ENCODE measurements at places on chromosomes 3 and 15.

- no peak for DNase-seq
These were observed 5.7 kb upstream of the APEH start for GRCh38 chr3:49668414-49668797.

- no peak for DNase-seq
These were observed 28.6 kb downstream of the DAPK2 start for GRCh38 chr15:64017591-64018163.

- DNase-seq: no peak
These were observed 24.7 kb downstream of the LYSMD4 start for GRCh38 chr15:99708563-99708962.

GRCh38 chr15:69725957-69726356, 273.3 kb downstream of the RPLP1 start:
- no peak for DNase-seq

DNA sequence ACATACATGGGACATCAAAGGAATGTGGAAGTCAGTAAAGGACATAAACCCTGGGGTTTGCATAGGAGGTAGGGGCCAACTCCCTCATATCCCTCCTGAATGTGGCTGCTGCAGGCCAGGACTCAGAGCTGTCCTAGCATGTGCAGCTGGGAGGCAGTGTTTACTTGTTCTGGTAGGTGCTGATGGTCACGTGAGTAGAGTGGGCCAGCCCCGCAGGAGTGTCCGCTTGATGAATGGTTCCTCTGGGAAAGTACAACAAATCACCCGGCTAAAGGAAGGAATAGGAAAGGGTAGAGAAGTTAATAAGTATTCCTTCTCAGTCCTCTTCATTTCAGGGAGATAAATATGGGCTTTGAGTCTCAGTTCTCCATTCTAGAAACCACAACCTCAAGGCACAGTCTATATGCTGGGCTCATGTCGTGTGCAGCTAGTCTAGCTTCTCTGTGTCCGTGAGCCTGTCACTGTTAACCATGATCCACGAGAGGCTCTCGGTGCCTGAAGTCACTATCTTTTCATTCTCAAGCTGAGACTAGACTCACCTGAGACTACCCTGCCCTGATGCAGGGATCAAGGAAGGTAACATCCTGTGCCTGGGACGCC, 17.9 kb downstream of the RIOX2 start:
- DNase-seq: no peak

DNA sequence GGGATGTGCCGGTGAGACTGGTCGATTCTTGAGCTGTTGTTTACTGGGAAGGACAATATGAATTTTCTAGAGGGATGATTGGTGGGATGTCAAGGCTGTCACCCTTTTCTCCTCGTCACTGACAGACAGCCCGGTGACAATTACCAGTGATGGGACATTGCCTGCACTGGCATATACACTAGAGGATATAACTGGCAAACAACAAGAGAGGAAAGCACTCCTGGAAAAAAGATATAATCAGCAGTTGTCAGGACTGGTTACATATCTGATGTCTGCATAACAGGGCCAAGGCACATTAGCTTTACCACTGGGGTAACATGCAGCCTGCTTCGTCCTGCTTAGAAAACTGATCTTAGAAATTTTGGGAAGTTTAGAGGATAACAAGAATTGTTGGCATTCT, 131.1 kb downstream of the ROBO2 start:
- no peak for DNase-seq

GRCh38 chr3:97948351-97949109, 23.7 kb downstream of the RIOX2 start:
- no peak for DNase-seq

DNA sequence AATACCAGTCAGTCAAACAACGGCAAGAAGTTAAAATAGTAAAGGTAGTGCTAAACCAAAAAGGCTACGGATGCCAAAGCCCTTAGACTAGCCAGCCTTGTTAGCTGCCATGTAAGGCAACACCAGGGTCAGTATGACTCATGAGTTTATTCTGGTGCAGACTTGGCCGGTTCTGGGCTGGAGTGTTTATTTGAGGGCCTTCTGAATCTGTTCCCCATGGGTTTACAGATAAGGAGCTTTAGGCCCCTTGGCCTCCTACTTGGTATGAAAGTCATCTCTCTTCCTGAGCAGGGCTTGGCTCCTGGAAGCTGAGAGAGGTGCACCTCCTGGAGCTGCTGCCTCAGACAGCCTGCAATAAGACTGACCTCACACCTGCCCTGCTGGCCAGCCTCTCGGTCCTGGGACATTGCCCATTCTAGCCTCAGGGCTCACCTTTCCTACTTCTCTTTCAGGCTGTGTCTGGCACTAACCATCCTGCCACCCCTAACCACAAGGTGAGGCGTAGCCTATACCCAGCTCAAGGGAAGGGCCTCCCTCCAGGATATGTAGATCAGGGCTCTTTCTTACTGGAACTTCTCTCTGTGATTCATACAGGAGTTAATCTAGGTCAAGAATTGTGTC, 10.4 kb upstream of the RTP1 start:
- DNase-seq: no peak

GRCh38 chr3:5006755-5007202, 27.5 kb downstream of the BHLHE40 start:
- peak; percentile 85 for DNase-seq

DNA sequence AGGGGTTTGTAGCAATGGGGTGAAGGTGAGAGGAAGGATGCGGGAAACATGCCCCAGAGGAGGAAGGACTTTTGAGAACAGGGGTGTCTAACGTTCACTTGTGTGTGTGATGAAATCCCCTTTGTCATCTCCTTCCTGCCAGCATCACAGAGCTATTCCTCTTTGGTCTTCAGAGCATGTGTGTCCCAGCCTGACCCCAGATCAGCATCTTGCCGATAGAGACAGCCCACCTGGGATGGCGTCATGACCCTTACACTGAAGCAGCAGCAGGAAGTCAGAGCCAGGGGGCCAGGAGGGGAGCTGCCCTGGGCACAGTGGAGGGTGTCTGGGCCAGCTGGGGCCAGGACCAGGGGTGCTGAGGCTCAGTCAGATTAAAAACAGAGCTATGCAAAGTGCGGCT, 29.9 kb upstream of the GRIP2 start:
- no peak for DNase-seq

DNA sequence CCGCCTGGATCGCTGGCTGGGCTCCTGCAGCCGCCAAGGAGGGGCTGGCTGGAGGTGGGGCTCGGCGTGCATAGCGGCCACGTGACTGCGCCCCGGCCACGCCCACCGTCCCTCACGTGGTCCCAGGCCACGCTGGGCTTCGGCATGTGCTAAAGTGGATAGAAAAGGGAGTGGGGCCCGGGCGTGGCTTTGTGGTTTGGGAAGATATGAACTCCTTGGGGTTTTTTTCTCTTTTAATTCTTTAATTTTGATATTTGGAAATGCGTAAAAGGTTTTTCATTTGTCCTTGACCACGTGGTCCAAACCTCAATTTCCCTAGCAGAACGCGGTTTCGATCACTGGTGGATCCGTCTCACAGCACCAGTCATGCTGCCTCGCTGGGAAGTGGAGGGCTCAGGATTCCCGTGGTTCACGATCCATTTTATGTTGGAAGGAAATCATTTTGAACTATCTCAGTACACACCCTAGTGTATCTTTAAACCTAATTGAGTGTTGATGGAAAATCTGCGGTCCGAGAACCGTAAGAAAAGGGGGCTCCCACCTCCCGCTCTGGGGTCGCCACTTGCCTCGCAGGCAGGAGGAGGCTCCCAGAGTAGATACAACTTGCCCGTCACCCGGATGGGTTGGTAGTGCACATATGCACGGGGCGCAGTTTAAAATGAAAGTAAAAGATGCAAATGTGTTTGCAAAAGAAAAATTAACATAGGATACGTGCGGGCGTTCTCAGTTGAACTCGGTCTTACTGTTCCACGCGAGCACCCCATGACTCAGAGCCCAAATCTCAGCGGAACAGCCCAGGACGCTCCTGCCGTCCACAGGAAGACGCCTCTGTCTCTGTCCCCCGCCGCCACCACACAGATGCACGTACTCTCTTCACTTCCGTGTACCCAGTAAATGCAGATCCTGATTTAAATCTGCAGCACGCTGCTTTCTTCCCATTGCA, 141.9 kb downstream of the PGPEP1L start:
- peak; percentile 63 for DNase-seq

DNA sequence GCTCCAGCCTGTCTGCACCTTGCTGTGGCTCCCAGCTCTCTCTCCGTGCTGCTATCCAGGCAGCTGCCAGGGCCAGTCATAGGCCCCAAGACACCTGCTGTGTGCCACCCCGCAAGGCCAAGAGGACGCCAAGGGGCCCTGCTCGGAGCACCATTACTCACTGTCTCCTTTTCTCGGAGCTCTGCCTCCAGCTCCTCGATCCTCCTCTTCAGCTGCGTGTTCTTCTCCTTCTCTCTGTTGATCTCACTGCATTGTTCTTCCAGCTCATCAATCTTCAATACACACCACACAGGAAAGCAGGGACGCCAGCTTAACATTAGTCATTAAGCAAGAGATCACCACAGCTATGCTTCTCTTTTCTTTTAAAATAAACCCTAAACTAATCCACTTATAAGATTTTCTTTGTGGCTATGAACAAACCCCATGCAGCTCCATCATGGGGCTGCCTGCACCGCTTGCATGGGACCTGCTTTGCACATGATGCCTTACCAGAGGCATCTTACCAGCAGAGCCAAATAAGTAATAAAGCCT, 42.6 kb downstream of the WHAMM start:
- DNase-seq: no peak

GRCh38 chr15:64493641-64494040, 33.3 kb downstream of the ZNF609 start:
- no peak for DNase-seq

DNA sequence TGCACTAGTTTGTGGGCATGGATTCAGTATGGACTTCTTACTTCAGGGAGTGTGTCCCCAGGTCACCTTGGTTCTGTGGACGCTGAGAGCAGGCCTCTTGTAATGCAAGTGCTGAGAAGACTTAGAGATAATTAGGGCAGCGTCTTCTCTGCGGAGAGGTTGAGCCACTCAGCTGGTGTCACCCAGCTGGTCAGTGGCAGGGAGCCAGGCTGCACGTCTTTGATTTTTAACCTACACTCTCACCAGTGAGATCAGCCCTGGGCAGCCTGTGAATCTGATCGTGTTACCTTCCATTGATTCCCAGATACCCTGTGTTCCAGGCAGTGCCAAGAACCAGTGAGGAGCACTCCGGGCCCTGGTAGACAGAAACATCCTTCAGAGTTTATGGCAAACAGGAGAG, 92.6 kb downstream of the SLCO3A1 start:
- DNase-seq: no peak

GRCh38 chr3:158205994-158206393, 96.1 kb downstream of the RSRC1 start:
- no peak for DNase-seq

GRCh38 chr3:122996038-122996580, 31.5 kb downstream of the SEMA5B start:
- DNase-seq: no peak

GRCh38 chr3:139251529-139251928, 92.3 kb upstream of the MRPS22 start:
- no peak for DNase-seq

- peak; percentile 65 for DNase-seq
These were observed 140.5 kb upstream of the TBL1XR1 start for GRCh38 chr3:177337541-177338331.

GRCh38 chr15:80890341-80891005, 99.1 kb downstream of the MESD start:
- no peak for DNase-seq

DNA sequence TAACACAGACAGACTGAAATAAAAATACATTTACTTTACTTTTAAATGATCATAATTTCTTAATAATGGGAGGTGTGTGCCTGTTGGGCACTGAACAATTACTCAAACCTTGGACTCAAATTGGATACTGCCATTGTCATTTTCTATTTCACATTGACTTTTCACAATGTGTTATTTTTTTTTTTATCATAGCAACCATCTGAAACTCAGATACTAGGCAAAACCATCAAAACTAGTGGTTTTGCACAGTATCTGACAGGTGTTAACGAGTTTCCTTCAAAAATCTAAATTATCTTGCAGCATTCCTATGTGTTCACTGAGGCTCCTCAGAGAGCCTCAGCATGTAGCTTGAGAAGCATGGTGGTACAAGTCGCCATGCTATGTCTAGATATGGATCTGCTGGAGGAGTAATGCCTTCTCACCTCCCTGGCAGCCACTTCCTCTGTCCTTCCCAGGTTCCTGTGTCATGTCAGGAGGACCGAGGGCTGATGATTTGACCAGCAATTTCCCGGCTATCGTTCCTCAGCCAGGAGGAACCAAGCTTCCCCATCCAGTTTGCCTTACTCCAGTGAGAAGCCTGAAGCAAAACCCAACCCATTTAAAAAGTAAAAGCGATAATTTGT, 29.9 kb upstream of the RFTN1 start:
- no peak for DNase-seq

GRCh38 chr3:170178651-170179050, 2.9 kb downstream of the PHC3 start:
- DNase-seq: peak; percentile 21

GRCh38 chr3:48518638-48519276, 14.8 kb upstream of the SHISA5 start:
- no peak for DNase-seq

GRCh38 chr15:57259568-57260040, 116.7 kb upstream of the CGNL1 start:
- no peak for DNase-seq

DNA sequence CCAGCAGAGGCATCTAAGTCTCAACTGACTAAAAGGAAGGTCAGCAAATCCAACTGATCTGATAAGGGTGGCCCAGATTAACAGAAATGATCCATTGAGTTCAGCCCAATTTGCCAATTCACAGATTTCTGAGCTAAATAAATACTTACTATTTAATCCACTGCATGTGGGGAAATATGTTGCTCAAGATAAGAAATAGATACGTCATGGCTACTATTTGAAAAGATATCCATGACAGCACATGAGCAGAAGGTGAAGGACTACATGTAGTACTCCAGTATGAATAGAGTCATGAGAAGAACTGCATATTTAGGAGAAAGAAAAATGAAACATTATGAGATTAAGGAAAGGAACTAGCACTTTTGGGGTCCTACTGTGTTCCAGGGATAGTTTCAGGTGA, 332.4 kb downstream of the ARPP21 start:
- DNase-seq: no peak

DNA sequence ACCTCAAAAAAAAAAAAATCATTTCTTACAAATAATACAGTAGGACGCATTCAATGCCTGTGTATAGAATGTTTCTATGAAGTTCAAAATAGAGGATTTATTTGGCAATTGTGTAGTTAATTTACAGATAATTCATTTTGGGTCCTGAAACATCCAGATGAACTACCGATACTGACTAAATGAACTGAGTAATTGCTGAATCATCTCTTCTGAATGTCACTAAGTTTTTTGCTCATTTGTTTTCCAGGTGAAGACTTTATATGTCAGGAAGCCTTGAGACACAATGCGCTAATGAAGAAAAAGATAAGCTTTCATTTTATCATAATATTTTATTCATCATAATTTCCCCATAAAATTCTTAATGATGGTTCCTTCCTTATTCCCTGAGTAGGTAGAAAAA, 39.7 kb downstream of the PCOLCE2 start:
- DNase-seq: no peak

- DNase-seq: no peak
These were observed 35.7 kb upstream of the BHLHE40 start for GRCh38 chr3:4943549-4943948.

Data from stimulated activated CD8-positive, alpha-beta memory T cell treated with anti-CD3 and anti-CD28 coated beads, Interleukin-15, amount 100 ng/mL, for 48 hours (primary cell).